ENCODE measurements at places on chromosomes 1 and 21.

DNA sequence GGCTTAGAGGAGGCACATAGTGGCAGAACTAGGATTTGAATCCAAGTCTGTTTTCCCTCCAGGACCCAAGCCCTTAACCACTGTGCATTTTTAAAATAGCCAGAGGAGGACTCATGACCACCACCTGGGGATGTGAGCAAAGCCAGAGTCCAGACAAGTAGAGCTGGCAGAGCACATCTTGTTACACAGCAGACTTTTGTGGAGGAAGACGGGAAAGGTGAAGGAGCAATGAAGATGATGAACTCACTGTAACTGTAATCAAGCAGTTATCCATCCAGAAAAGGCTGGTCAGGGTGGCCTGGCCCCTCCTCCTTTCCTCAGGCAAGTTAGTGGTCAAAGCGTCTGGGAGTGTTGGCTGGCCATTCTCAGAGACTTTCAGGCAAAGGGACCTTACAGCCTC, 50.9 kb downstream of the SLC44A3 start:
- DNase-seq = no peak

DNA sequence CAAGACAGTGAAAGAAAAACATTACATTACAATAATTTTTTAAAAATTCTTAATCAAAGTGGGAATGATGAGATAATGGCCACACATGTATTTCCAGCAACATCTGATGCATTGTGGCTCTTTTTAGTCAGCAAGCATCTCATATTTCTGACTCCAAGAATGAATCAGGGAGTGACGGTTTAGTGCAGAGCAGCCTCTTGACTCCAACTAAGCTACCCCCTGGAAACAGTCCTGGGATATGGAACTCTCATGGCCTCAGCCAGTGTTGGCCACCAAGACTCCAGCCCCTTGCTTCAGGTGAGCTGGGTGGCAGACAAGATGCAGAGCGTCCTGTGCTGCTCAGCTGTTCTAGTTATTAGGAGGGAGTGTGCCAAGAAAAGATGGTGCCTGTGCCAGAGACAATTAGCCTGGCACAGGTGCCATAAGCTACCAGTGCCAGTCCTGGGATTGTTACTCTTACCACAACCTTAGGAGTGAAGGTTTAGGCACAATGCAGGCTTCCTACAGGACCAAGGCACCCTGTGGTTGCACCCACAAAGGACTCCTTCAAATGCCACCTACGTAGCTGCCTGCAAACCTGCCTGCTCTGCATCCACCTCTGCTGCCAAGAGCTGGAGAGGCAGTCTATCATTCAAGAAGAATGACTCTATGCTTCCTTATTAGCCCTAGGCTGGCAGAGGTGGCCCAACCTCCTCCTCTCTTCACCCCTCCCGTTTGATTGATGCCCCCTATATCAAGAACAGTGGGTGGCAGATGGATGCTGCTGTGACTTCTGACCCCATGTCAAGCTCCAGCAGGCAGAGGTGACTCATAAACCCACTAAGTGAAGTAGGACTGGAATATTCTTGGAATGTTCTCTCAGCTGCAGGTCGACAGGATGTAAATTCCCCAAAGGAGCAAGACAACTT, 6.0 kb upstream of the SEC16B start:
- peak; percentile 54 for DNase-seq

GRCh38 chr1:37574834-37575480, 18.2 kb downstream of the DNALI1 start:
- DNase-seq = peak; percentile 75

GRCh38 chr1:108865316-108865910, 8.5 kb upstream of the AKNAD1 start:
- no peak for DNase-seq

DNA sequence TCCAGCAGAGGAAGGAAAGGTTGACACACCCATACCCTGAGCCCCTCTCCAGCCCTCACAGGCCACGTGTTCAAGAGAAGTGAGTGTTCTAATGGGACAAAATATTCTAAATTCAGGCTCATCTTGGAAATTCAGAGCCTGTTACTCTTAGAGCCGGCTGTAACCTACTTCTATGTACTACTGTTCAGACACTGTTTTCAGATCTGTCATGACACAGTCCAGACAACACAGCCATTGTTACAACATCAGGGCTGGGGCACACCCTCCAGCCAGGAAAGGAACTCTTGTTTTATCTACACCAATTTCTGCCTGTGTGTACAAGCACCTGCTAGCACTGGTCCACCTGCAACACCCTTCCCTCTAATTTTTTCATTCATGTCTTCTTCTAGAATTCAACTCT, 145.4 kb upstream of the C8B start:
- DNase-seq = no peak

DNA sequence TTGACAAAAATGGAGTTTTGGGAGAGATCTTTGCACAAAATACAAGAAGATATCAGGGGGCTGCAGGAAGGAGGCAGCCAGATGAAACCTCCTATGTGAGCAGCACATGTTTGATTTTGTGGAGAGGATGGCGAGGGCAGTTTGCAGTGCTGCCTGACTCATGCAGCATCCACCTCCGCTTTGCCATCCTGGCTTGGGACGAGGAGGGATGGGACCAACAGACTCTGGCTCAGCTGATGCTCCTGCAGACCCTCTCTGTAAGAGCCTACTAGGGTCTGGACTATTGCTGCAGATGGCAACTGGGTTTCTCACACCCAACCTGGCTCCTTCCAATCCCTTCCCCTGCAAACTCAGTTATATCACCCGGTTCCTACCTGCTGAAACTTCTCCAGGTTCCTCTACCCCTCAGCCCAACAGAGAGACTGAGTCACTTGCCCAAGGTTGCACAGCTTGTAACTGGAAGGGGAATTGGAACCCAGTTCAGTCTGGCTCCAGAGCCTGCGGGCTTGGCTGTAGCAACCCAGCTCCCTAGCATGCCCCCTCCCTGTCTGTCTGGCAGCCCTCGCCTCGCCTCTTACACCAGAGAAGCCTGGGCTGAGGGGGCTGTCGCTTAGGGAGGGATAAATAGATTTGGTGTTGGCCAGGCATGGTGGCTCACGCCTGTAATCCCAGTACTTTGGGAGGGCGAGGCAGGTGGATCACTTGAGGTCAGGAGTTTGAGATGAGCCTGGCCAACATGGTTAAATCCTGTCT, 205.8 kb downstream of the PTPRU start:
- DNase-seq = no peak

DNA sequence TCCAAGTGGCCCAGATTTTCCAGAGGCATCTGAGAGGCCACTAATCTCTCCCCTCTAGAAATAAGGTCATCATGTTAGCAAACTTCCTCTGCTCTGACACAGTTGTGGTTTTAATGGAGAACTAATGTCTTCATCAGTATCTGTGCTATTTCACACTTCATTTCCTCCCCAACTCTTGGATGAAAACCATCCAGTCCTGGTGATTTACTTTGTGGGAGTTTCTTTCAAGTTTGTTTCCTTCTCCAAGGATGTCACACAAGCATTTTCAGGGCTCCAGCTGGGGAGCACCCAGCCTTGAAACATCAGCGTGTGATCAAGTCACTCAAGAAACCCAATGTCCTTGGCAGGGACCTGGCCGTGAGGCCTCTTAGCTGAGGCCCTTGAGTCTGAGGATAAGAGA, 38.8 kb downstream of the TBX15 start:
- DNase-seq = peak; percentile 71

DNA sequence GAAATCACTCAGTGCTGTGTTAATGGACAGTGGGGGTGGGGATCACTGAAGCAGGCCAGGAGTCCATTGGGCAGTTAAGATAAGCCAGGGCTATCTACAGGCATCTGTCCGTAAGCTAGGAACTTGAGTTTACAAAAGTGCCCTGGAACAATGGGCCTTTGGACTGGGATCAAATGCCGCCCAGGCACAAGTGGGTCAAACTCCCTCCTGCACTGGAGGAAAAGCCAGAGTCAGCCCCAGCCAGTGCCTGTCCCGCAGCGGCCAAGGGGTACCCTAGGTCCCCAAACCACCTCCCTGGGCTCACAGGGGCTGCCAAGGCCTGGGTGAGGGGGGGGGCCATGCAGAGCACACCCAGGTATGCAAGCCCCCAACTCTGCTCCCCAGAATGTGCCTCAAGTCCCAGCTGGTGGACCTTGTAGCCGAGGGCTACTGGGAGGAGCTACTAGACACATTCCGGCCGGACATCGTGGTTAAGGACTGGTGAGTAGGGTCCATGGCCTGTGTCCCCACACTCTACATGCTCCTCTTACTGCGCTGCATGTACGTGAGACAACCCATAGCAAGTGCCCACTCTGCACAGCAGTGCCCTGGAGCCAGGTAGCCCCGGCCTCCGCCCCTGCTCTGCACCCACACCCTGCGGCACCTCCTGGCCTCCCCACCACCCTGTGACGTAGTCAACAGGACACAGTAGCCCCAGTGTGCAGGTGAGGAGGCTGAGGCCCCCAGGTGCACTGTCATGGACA, 7.7 kb downstream of the FBXO6 start:
- DNase-seq = no peak

DNA sequence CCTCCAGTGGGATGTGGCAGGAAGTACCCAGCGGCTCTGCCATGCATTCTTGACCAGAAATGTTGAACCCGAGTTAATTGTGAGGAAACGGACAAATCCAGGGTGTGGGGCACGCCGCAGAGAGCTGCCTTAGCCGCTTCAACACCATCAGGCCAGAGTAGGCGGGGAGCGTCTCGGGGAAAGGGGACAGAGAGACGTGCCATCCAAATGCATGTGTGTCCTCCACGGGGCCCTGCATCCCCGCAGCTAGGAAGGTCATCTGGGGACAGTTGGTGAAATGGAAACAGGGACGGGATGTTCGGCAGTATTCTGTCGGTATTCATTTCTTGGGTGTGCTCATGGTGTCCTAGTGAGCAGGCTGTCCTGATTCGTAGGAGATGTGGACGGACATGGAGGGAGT, 59.1 kb upstream of the TRAPPC10 start:
- DNase-seq = no peak

DNA sequence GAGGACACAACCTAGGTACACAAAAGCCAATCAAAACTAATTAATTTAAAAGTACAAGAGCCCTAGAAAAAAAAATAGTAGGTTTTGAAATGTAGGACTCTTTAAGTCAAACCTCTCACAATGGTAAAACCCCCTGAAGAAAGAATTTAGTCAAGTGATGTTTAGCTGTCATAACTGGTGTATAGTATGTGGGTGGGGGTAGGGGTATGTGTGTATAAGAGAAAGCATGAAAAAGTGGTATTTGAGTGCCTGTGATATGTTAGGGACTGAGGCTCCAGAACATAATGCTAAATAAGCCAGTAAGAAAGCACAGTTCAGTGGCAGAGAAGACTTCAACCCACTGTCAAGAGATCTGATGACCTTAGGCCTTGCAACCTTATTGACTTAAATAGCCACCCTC, 507.9 kb downstream of the TTLL7 start:
- DNase-seq = no peak

DNA sequence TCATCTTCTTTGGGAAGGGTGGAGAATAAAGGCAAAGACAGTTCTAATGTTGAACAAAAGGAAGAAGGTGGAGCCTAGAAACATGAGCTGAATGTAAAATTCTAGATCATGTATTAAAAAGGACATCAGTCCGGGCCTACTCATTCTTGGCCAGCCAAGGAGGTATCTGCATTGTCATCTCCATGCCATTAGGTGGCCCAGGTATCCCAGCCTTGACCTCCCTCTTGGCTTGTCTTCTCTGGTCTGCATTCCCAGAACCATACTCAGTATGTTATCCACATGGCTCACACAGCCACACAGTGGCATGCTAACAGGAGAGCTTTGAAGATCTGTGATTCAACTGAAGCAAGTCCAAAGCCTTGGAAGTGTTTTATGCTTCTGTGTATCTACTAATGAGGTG, 369.8 kb upstream of the KAZN start:
- no peak for DNase-seq

GRCh38 chr1:232744847-232745246, 60.4 kb upstream of the MAP10 start:
- no peak for DNase-seq

- DNase-seq = no peak
These were observed 58.1 kb upstream of the COA6 start for GRCh38 chr1:234315091-234315541.

- DNase-seq = no peak
These were observed 7.6 kb downstream of the LAPTM5 start for GRCh38 chr1:30749691-30750583.

DNA sequence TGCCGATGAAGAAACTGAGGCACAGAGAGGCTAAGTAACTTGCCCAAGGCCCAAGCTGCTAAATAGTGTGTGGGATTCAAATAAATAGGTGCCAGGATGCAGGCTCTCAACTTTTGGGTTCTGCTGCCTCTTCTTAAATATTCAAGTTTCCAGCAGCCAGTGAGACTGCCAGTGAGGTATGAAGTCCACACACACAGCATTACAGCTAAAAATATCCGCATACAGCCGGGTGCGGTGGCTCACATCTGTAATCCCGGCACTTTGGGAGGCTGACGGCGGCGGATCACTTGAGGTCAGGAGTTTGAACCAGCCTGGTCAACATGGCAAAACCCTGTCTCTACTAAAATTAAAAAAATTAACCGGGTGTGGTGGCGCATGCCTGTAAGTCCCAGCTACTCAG, 78.4 kb upstream of the DIRAS3 start:
- no peak for DNase-seq

- DNase-seq = no peak
These were observed 43.5 kb downstream of the LPAR3 start for GRCh38 chr1:84849357-84849975.

DNA sequence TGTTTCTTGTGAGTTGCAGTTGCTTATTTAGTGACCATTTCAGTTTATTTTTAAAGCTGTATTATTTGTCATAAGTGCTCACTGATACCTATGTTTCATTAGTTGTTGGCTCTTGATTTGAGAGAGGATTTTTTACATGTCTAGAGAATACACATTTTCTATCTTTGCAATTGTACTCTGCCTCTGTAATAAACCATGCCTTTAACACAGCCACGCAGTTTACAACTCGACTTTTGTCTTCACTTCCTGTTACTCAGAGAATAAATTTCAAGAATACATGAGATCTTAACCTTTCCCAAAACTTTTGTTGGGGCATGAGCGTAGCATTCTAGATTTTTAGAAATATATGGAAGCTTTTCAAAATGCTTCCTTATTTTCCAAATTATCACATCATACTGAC, 14.9 kb upstream of the ZNF678 start:
- DNase-seq = no peak

Data from fibroblast of skin of left quadriceps (primary cell).